ENCODE measurements at places on chromosomes 1 and 21.

DNA sequence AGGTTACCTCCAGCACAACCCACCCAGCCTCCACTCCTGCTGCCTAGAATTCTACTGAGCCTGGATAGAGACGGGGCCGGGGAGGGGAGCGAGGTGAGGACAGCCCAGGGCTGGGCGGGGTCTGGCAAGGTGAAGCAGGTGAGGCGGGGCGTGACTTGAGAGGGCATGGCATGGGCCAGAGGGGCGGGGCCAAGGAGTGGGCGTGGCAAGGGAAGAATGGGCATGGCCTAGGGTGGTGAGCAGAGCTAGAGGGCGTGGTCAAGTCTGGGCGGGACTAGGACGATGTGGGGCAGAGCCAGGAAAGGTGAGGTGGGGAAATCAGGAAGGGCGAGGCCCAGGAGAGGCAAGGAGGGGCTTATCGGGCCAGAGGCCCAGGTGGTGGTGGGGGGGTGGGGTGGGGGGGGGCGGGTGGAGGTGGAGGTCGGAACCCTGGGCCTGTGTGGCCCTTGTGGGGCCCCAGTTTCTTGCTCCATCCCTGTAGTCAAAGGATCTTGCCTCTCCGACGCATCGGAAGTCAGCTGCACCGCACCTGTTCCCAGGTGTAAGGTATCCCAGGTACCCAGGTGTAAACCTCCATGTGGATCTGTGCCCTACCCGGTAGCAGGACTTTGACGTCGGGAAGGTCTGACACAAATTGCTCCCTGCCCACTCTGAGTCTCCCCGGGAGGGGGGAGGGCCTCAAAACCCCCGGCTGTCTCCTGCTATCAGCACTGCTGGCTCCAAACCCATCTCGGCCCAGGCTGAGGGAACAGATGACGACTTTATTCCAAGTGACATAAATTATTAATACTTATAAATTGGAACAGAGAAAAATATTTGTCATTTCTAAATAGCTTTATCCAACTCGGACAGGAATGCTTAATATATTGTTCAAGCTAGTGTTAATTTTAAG is 32.9 kb upstream of the UTS2 start:
- no peak for DNase-seq

- DNase-seq, result no peak
Measured at GRCh38 chr1:17213782-17214148, 8.8 kb downstream of the PADI1 start.

- no peak for DNase-seq
Measured at GRCh38 chr1:115726161-115726560, 42.4 kb downstream of the CASQ2 start.

GRCh38 chr1:41371630-41372599 is 10.7 kb downstream of the FOXO6 start:
- no peak for DNase-seq

DNA sequence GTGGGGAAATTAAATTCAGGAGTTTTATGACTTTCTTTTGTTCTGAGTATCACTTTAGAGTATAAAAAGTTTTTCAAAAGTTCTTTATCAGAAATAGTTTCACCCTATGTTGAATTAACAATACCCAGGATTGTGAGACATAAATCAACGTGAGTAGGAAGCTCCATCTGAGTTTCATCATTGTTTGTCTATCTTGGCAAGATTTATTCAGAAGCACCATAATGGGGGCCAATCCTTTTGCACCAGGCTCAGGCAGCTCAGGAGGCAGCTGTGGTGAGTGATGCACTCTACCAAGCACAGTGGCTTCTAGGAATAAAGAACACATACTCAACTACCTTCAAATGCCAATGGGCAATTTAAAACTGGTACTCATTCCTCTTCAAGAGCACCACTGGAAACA is 12.0 kb downstream of the CREG1 start:
- DNase-seq, result no peak

DNA sequence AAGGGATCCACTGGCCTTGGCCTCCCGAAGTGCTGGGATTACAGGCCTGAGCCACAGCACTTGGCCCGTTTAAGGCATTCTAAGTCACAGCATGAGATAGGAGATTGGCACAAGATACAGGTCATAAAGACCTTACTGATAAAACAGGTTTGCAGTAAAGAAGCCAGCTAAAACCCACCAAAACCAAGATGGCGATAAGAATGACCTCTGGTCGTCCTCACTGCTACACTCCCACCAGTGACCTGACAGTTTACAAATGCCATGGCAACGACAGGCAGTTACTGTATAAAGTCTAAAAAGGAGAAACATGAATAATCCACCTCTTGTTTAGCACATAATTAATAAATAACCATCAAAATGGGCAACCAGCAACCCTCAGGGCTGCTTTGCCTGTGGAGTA is 33.3 kb upstream of the RCC2 start:
- no peak for DNase-seq

DNA sequence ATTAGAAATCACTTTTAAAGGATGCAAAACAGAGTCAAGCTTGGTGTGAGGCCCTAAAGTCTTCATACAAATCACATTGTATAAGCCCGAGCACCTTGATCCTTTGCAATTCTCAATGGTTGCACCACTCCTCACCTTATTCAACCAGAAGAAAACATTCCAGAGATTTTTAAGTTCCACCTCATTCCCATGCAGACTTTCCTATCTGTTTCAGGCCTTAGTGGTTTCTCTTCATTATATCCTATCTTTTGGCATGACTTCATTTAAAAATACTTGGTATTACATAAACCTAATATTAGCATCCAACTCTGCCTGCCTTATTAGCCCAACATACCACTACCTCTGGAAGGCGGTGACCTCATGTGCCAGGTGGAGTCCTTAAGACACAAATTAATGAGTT is 9.3 kb upstream of the GREM2 start:
- DNase-seq, result no peak

GRCh38 chr1:45442272-45442671 is 48.7 kb downstream of the TESK2 start:
- no peak for DNase-seq

GRCh38 chr1:194174528-194174927 is 988.1 kb upstream of the B3GALT2 start:
- DNase-seq, result no peak

- DNase-seq, result no peak
Measured at GRCh38 chr1:162725301-162725837, 65.1 kb upstream of the HSD17B7 start.

GRCh38 chr1:236751935-236752334 is 43.2 kb upstream of the MTR start:
- no peak for DNase-seq

GRCh38 chr1:222126052-222126451 is 384.2 kb upstream of the DUSP10 start:
- DNase-seq, result no peak

GRCh38 chr1:155904261-155904660 is 6.9 kb downstream of the RIT1 start:
- DNase-seq, result no peak
